ENCODE measurements at places on chromosomes 3 and 15.

GRCh38 chr15:52256366-52256765, 39.2 kb downstream of the MYO5C start:
- peak; percentile 89 for DNase-seq

- no peak for DNase-seq
These were observed 16.6 kb downstream of the LRRC2 start for GRCh38 chr3:46549408-46549904.

GRCh38 chr3:41213588-41213987, 14.3 kb downstream of the CTNNB1 start:
- no peak for DNase-seq

- DNase-seq: no peak
These were observed 13.0 kb downstream of the CERS3 start for GRCh38 chr15:100515758-100516157.

GRCh38 chr3:184562878-184563560, 1.4 kb downstream of the EPHB3 start:
- no peak for DNase-seq

DNA sequence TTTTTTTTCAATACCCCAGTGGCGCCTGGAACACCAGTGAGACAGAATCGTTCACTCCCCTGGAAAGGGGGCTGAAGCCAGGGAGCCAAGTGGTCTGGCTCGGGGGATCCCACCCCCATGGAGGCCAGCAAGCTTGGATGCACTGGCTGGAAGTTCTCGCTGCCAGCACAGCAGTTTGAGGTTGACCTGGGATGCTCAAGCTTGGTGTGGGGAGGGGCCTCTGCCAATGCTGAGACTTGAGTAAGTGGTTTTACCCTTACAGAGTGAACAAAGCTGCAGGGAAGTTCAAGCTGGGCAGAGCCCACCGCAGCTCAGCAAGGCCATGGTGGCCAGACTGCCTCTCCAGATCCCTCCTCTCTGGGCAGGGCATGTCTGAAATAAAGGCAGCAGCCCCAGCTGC, 276.2 kb upstream of the CNTN6 start:
- no peak for DNase-seq

GRCh38 chr3:193693774-193694173, 100.8 kb downstream of the OPA1 start:
- DNase-seq: no peak

- DNase-seq: no peak
These were observed 52.8 kb upstream of the SLC9A9 start for GRCh38 chr3:143901105-143901504.

DNA sequence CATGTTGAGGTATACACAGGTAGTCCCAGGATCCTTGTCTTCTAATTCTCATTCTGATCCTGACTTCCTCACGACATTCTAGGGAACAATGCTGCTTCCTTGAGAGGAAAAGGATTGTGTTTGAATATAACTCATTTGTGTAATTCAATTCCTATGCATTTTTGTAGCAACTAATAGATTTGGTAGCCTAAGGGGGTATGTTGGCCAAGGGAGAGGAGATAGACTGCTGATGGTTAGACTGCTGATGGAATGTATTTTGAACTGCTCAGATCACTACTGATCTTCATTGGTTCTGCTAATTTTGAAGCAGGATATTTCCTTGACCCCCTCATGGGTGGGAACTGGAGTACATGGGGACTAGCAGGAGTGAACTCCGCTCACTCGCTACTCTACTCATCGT, 39.7 kb downstream of the RAD54L2 start:
- DNase-seq: no peak
